Activated CD8-positive, alpha-beta memory T cell treated with anti-CD3 and anti-CD28 coated beads for 1 hour (primary cell): ENCODE measurements at places on chromosomes 5 and 9.

- DNase-seq: no peak
Observed at GRCh38 chr5:112857866-112858265, 3.2 kb upstream of the SRP19 start.

DNA sequence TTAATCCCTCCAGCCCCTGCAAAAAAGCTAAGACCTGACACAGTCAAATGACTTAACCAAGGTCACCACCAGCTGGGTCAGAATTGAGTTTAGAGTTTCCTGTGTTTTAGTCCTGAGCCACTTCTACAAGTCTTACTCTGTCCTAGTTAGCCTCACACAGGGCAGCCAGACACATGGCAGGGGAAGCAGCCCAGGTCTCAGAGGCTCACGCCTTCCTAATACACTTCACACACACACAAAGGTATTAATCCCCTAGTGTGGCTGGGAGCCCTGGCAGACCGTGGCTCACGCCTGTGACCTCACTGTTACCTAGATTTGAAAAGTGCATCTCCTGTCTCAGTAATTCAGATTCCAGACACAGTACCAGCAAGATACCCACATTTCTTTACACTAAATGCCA, 77.4 kb upstream of the WWC1 start:
- DNase-seq: no peak

DNA sequence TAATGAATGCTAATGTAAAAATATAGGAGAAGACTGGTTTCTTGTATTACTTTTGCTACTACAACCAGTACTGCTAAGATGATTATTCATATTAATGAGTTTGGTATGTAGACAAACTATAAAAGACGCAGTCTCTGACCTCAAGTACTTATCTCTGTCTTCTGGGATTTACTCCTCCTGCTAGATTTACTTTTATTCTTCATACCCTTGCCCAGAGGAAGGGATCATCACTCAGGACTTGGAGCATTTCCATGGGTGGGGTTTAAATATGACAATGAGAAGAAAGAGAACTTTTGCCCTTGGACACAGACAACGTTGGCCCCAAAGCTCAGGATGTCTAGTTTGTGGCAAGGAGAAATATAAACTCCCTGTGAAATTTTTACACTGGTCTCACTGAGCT, 126.1 kb downstream of the BNC2 start:
- DNase-seq: no peak

GRCh38 chr9:76595645-76596044, 136.7 kb downstream of the GCNT1 start:
- no peak for DNase-seq

DNA sequence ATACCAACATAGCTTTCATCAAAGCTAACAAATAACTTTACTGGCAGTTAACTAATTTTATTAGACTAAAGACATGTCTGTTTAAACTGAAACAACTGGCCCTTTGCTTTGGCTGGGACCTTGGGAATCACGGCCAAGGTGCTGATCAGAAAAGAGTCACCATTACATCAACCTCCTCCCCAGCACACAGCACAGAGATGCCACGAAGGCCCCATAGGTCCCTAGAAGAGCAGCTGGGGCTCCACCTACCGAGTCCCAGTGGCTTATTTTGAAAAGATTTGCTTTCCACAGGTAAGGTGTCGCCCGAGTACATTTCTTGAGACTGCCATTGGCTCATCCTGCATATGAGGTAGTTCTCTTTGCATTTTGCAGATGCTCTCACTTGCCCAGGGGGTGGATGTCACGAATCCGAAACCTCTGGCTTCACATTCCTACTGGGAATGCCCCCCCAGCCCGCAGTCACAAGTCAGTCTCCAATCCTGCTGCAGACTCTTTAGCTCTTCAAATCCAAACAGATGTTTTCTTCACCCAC, 18.8 kb upstream of the HSD17B3 start:
- no peak for DNase-seq

- no peak for DNase-seq
Observed at GRCh38 chr9:131432597-131433301, 38.9 kb downstream of the PRRC2B start.

DNA sequence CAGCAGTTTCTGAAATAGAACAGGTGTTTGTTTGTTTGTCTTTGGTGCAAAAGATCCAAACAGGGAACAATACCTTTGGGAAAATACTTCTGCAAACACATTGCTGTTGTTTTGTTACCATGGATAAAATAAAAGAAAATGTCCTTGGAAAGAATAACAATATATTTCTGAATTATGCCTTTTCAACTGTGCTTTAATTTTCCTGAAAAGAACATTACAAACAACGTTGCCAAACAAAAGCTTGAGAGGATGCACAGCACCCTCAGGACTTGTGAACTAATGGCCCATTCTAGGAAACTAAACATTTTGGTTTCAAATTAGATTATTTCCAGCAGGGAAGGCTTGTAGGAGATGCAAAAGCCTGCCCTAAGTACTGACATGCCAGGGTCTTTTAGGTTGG, 967.2 kb downstream of the TLE4 start:
- no peak for DNase-seq

- no peak for DNase-seq
Observed at GRCh38 chr9:68981789-68982188, 32.1 kb downstream of the PRKACG start.

DNA sequence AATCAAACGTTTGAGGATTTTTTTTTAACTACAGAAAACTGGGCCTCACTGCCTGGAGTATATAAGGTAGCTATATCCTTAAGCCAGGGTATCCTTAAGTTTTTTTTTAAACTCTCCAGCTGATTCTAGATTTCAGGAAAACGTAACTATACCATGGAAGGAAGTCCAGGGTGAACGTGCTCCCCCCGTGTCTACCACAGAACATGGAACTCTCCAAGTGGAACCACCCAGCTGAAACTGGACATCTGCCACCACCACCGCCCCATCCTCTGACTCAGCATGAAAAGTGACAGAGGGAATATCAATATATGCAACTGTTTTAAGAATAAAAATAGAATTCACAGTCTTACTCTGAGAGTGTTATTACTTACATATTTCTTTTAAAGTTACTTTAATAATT, 61.3 kb downstream of the DROSHA start:
- DNase-seq: no peak

GRCh38 chr5:36389245-36389644, 87.5 kb upstream of the RANBP3L start:
- no peak for DNase-seq

- DNase-seq: no peak
Observed at GRCh38 chr5:66438696-66439095, 157.5 kb upstream of the MAST4 start.

GRCh38 chr9:5851445-5851844, 18.5 kb upstream of the ERMP1 start:
- no peak for DNase-seq

GRCh38 chr5:96986450-96986849, 50.6 kb downstream of the LNPEP start:
- DNase-seq: no peak

DNA sequence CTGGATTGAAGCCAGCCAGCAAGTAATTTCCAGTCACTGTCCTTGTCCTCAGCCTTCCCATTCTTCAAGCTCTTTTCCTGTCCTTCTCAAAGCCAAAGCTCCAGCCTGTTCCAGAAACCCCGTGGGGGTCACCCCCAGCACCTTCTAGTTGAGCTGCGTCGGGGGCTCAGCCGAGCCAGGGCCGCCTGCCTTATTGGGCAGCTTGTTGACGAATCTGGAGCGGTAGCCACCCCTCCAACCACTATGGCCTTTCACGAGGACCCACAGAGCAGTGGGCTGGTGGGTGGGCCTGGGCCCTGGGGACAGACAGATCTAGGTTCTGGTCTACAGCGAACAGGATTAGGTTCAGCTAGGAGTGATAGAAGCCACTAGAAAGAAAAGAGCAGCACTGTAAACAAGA, 47.3 kb downstream of the TSPAN17 start:
- no peak for DNase-seq

GRCh38 chr5:155728857-155729683, 597.9 kb upstream of the SGCD start:
- no peak for DNase-seq

GRCh38 chr9:34956648-34957047, 1.4 kb upstream of the PHF24 start:
- no peak for DNase-seq

DNA sequence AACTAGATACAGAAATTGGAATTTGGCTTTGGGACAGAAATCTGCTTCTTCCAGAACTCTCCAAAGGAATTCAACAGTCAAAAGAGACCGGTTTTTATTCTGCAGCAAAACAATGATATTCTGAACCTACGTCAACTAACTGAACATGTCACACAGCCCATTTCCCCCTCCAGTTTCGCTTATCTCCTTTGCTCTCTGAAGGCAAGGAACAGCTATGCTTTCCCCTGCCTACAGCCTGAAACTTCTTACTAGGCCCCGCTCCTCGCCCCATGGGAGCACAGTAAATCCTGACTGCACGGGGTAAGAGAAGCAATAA, 488 bp downstream of the SKIC3 start:
- DNase-seq: peak; percentile 2

GRCh38 chr9:69093471-69094103, 58.0 kb downstream of the FXN start:
- no peak for DNase-seq

DNA sequence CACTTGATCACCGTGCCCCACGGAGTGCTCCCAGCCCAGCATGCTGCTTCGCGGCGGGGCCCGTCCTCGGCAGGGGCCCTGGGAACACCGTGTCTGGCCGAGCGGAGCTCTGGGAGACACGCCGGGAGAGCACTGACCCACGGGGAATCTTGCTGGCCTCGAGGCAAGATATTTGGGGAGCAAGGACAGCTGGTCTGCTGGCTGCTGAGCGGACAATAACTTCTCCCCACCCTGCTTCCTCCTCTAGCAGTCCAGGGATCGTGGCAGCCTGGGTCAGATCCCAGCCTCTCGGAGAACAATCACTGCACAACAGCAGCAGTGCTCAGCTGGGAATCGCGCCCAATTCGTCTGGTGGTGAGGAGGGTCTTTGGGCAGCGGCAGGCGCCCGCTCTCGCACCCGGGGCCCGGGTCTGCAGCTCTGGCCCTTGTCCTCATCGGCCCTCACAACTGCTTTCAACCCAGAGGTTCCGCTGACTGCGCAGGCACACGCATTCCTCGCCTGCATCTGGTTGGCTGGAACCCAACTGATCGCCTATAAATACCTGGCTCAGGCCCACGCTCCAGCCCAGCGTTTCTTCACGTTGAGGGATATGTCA, 43.4 kb downstream of the DBH start:
- no peak for DNase-seq

GRCh38 chr9:33161589-33162132, 5.5 kb downstream of the B4GALT1 start:
- no peak for DNase-seq

DNA sequence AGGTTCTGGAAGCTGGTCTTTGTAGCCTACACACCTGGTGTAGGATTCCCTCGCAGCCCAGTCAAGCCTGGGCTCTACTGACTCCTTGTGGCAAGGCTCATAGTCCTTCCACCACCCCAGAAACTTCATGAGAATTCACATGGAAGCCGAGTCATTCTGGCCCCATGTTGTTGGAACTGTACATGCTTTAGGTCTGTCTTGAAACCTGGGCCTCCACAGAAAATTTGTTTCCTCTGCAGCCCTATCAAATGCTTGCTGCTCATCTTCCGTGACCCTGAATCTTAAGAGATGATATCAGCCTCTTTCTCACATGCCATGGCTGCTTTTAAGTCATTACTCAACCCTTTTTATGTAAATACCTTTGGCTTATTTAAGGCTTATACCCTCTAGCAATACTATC, 113.4 kb upstream of the GRHPR start:
- DNase-seq: no peak

GRCh38 chr5:107652839-107653607, 17.7 kb downstream of the EFNA5 start:
- no peak for DNase-seq

DNA sequence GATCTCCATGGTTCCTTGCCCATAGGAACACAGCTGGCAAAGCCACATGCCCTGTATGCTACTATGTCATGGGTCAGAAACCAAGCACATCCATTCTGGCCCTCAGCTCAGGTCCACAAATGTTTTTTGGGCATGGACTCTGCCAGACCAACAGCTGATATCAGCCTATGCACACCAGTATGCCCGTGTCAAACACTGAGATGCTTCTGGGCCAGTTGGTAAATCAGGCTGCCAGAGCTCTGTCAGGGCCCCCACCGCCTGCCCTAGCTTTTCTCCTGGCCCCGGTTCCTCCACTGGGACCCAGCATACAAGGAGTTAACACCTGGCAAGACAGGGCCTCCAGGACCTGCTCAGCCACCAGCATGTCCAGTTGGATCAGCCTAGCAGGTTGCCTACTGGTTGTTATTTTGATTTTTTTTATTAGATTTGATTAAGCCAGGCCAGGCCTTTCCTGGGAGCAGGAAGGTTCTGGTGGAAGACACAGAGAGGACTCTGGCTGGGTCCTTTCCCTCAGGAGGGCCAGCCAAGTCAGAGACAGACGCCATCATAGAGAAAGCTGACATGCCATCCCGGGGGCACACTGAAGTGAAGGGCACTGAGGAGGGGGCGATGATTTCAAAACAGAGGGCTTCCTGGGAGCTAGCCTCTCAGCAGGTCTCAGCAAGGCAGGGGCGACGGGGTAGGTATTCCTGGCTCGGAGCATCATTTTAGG, 65.8 kb downstream of the TSTD2 start:
- no peak for DNase-seq

- DNase-seq: no peak
Observed at GRCh38 chr5:176535101-176535663, 2.0 kb downstream of the RNF44 start.

GRCh38 chr9:107488375-107489143, 1.0 kb downstream of the KLF4 start:
- DNase-seq: no peak

DNA sequence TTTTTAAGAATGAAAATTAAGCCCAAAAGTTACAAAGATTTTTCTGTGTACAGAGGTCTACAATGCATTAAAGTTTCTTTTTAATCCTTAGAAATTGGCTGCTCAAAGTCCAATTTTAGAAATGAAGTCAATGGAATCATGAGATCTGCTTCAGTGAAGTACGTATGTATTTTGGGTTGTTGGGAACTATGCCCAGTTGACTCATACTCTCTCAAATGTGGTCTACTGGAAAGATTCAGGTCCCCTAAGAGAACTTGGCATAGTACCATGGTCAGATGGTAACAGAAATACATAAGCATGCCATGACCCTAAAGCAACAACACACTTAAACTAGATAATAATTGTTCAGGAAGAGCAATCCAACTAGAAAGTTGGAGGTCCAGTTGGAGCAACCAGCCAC, 23.0 kb downstream of the FBLL1 start:
- DNase-seq: no peak

- no peak for DNase-seq
Observed at GRCh38 chr5:143080982-143081381, 310.8 kb downstream of the ARHGAP26 start.

DNA sequence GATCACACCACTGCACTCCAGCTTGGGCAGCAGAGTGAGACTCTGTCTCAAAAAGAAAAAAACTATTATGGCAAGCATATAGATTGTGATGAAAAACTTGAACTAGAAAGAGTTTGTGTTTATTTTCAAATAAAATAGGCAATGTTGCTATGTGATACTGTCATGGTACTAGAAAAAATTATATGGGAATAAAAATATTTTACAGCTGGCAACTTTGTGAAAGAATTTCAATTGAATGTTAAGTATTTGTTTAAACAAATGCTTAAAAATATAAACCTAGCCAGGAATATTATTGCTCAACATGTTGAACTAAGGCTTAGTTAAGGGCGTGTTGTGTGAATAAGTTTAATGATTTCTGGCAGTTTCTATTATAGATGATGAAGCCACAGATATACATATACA, 31.7 kb downstream of the HSDL2 start:
- DNase-seq: no peak

- DNase-seq: no peak
Observed at GRCh38 chr9:96493757-96494156, 43.8 kb downstream of the HABP4 start.
